Stimulated activated CD4-positive, alpha-beta T cell treated with anti-CD3 and anti-CD28 coated beads, TNF-alpha, amount 100 ng/mL, for 4 hours (primary cell): ENCODE measurements at places on chromosomes 1 and 21.

- DNase-seq, result no peak
Measured at GRCh38 chr1:205191622-205192021, 19.9 kb downstream of the DSTYK start.

DNA sequence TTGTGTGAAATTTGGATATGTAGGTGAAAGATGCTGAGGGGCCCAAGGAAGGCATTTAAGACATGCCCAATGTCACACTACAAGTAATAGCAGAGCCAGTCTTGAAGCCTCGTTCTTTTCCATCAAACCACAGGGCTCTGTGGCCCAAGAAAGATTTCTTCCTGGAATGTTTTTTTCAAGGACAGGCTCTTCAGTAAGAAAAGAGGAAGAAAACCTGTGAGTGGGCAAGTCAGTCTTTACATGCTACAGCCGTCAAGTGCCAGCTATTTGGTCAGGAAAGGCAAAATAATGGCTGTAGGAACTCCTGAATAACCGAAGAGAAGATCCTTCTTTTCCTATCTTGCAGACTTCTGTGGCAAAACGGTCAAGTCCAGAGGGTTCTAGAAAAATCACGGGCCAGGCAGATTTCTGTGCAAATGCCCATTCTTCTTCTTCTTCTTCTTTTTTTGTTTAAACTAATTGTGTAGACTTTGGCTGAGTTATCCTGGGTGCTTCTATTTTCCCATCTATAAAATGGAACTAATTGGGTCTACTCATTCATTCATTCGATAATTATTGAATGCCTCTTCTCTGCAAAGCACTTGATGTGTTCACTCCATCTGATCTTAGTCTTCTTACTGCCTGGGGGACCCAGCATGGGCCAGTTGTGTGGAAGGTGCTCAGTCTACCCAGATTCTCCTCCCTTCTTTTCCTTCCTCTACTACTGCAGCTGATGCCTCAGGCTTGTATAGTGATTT is 1.9 kb upstream of the ID3 start:
- DNase-seq, result no peak

DNA sequence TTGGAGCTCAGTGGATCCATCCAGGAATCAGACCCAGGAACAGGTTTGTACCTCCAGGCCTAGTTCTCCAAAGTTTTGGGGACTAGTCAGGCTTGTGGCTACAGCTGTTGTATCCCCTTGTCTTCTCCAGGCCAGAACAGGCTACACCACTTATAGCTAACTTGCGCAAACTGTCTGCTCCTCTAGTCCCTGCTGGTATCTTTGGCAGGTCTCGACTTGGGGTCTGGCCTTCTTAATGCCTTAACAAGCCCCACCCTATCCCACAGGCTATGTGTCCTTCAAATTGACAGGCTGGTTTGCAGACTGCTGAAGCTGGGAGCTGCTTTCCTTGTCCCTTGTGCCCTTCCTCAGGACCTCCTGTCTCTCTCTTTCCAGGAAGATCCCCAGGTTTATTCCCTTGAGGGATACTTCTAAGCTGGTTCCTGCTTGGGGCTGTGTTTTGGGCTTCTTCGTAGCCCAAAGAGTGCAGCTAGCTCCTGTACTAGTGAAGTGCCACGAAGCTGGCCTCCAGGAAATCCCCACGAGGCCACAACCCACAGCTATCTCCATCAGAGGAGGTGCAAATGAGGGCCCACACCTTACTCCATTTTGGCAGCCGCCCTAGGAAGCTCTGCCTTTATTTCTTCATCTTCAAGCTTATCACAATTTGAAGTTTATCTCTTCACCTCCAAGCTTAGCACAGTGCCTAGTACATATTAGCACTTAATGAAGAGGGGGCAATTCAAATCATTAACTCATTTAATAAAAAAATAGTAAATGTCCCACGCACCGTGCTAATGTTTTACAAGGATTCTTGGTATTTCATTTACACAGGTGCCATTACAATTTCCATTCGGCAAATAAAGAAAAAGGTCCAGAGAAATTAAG is 683 bp upstream of the DMAP1 start:
- no peak for DNase-seq

DNA sequence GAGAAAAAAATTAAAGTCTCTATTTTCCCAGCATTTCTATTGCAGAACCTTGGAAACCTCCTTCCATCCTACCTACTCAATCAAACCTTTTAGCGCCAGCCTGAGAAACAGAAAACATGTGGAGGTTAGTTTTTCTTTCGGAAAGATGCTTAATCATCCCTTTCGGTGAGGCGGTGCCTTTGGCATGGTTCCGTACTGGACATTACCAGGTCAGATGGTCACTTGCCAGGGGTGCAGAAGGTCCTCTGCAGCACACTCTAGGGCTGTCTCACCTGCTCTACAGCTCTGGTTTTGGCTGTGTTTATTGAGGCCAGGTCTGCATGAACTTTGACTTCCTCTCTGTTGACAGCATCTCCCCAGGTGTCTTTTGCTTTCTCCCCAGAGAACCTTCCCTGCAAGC is 121.5 kb downstream of the PLD5 start:
- DNase-seq, result no peak

GRCh38 chr1:84957966-84958365 is 38.9 kb downstream of the MCOLN2 start:
- no peak for DNase-seq

- no peak for DNase-seq
Measured at GRCh38 chr1:85133565-85134159, 67.2 kb downstream of the SYDE2 start.

DNA sequence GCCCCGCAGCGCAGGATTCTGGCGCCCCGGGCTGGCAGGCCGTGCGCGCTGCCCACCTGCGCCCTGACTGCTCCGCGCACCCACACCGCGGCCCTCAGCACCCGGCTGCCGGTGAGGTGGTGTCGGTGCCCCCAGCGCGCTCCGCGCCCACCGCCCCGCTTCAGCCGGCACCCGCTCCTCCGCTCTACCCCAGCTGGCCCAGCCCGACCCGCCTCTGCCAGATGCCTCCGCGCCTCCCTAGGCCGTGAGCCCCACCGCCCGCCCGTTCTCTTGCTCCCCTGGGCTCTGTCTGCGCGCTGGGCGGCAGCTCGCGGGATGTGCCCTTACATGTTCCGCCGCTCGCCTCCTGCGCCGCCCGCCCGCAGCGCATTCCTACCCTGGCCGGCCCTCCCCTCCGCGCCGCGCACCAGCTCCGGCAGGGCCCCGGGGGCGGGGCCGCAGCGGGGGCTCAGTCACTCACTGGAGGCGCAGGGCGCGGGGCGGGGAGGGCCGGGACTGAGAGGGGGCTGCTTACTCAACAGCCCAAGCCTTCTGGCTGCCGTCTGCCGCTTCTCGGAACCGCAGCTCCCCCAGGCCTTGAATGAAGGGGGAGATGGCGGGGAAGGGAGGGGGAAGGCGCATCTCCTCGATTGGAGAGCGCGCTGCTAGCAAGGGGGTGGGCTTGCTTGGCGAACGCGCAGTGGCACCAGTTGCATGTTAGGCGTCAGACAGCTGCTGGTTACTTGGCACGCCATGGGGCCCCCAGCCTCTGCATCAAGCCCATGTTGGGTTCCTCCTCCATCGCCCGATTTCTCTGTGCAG is at the start of gene PHLDA3:
TSS of gene PHLDA3 (minus strand) at position 345 of the 801 bp plus-strand sequence. CDS start 402 bp downstream, outside the sequence.
- DNase-seq, result peak; percentile 20

GRCh38 chr1:169060043-169060722 is 46.3 kb upstream of the ATP1B1 start:
- no peak for DNase-seq

DNA sequence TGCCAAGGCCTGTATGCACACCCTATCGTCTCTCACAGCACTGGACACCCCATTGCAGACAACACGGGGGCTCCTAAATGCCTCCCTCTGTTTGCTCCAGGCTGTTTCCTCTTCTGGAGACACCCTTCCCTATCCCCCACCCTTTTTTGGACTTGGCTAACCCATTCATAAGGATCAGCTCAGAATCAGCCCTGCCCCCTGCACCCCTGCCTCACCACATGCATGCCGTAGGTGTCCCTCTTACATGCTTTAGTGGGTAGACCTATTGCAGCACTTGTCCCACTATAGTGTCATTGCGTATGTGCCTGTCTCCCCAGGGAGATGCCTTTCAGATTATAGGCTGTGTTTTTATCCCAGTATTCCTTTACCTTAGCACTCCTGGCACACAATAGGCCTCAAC is 30.9 kb downstream of the OPTC start:
- no peak for DNase-seq

DNA sequence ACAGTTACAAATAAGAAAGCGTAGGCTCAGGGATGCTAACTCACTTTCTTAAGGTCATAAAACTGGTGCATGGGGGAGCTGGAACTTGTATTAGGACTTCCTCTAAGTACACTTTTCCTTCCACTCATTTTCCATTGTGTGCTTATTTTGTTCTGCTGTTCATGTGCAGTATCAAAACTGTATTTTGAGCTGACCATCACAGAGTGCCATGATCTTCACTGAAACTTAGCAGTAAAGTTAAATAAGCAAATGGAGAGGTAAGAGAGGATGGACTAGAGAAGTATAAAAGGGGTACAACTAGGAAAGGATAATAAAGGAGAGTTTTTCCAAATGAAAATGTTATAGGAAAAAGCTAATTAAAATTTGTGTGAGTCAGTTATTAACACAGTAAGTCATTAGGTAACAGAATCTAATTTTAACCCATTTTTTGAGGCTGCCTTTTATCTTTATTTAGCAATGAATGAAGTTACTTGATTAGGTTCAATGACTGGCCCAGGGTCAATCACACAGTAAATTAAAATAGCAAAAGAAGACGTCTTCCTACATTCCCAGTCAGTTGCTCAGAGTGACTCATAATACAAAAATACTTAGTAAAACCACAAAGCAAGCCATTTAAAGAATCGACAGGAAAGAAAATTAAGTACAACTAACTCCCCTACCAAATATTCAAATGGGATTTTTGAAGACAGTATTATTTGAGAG is 165.8 kb upstream of the C1orf105 start:
- no peak for DNase-seq

- DNase-seq, result peak; percentile 16
Measured at GRCh38 chr1:100463791-100464424, 74.0 kb upstream of the GPR88 start.

DNA sequence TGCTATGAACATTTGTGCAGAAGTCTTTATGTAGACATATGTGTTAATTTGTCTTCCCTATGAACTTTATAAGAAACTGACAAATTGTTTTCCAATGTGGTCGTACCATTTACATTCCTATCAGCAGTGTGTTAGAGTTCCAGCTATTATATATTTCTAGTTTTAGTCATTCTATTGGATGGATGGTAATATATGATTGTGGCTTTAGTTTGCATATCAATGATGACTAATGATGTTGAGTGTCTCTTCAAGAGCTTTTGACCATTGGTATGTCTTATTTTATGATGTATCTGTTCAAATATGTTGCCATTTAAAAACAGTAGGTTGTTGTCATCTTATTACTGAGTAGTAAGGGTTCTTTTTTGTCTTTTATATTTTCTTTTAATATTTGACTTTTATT is 16.2 kb upstream of the ZNF326 start:
- no peak for DNase-seq

DNA sequence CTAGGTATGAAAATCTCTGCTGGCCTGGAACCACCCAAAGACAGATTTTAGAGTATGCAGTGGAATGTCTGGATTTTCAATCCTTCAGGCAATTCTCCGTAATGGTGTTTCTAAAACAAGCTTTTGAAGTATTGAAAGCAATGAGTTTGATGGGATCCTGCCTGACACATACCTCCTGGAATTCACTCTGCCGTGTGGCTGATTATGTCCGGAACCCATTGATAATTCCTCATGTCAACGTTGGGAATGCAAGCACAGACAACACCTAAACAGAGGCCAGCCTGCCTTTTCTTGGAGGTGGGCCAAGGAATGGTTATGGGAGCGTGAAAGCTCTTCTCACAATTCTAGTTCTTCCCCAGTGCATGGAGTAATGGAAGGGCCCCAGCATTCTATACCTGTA is 168.9 kb upstream of the HMCN1 start:
- DNase-seq, result no peak

- DNase-seq, result no peak
Measured at GRCh38 chr1:46516200-46516950, 26.7 kb downstream of the DMBX1 start.

DNA sequence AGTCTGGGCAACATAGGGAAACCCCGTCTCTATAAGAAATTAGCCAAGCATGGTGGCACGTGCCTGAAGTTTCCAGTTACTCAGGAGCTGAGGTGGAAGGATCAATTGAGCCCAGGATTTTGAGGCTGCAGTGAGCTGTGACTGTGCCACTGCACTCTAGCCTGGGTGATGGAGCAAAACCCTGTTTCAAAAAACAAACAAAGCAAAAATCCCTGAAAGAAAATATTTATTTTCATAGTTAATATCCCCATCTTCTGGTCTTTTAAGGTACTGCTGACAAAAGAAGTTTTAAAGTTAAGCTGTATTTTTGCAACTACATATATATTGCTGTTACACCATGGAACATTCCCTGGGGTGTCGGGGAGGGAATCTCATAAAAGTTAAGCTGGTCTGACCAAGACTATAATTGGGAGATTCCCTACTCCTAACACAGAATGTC is 26.0 kb downstream of the VAMP4 start:
- DNase-seq, result no peak

DNA sequence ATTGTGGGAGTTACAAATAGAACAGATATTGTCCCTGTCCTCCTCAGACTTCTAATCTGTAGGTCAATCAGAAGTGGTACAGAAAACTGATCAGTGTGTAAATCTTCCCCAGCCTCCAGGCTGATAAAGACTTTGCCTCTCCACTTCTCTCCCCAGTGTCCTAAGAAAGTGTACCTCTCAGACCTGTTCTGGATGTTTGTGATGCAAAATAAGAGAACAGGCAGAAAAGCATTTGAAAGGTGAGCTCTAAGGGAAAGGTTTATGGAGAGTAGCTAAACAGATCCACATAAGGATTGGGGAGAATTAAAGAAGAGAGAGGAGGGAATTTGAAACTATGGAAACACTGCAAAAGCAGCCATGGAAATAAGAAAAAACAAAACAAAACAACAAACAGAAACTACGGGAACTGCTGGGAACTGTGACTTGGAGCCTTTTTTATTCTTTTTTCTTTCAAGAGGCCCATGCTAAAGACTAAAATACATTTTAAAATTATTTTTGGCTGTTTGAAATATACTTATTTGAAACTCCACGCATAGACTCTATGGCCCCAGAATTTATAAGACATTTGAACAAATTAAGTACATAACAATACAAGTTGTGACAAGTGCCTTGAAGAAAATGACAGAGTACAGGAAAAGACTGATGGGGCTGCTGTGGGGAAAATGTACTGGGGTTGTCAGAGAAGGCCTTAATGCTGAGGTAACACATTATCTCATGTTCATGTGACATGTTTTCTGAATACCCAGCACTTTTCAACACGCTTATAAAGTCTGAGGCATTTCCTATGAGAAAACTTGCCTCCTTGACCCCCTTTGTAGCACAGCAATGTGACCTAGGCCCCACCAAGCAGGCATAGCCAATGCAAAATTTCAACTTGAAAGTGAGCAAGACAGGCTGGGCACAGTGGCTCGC is 51.2 kb downstream of the TRAF5 start:
- DNase-seq, result no peak
